Body of pancreas (tissue), 4 donors: ENCODE measurements at places on chromosomes 1 and 21. TPM values are rescaled to one million over a fixed set of nuclear protein-coding genes. Genes with fewer than 3 reads are reported as not detected.

- no peaks in the 10 kb centered on the region for H3K27me3 ChIP-seq
- H3K4me1 ChIP-seq: peaks cover 9% of the 10 kb centered on the region
- peaks cover 10% of the 10 kb centered on the region for H3K36me3 ChIP-seq
- DNase-seq: no peak
Observed at GRCh38 chr1:228397966-228398365, 8.7 kb downstream of the TRIM11 start.

DNA sequence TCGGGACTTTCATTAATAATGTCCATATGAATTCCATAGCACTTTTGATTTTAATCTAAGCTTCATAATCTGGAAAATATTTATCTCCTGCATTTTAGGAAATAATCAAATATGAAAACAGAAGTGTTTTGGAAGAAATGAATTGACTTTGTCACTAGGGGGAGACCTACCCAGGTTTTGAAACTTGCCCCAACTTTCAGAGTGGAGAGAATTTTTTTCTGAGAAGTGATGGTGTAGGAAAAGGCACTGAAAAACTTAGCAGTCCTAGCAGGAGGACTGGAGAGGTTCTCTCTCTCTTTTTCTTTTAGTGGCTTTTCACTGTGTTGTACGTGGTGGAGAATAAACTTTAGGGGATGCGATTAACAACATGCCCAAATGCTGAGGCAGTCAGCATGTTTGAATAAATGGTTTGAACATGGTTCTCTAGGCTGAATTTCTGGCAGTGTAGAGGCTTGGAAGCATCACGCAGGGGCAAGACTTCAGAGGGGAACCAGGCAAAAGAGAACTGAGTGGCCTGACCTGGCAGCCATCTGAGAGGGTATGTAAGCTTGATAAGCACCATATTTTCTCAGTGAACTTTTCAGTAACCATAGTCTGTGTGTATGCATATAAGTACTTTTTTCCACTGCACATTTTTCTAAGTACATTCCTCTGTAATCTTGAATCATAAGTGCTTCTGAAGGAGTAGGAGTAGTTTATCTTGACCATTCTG is 68.3 kb upstream of the NEK7 start:
- no peaks in the 10 kb centered on the region for H3K4me1 ChIP-seq
- H3K27me3 ChIP-seq: no peaks in the 10 kb centered on the region
- H3K4me3 ChIP-seq: no peak overlapping the region
- no peaks in the 10 kb centered on the region for H3K36me3 ChIP-seq
- no peak overlapping the region for H3K27ac ChIP-seq
- DNase-seq: no peak

DNA sequence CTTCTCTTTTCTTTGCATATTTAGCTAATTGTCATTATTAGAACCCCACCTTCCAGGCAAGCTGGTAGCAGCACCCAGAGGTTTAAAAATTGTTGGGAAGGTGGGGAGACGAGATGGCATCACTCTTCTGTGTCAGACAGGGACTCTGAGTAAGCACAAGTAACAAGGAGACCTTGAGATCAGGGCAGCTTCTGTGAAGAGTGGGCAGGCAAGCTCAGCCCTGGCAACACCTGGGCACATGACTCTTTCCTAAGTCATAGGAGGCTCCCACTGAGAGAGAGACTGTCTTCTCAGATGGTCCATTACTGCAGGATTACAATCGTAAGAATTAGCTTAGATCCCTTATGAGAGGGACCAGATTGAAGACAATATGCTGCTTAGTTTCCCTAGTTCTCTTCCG is 183.5 kb downstream of the BRINP2 start:
- no peaks in the 10 kb centered on the region for H3K27me3 ChIP-seq
- H3K4me3 ChIP-seq: no peak overlapping the region
- H3K36me3 ChIP-seq: no peaks in the 10 kb centered on the region
- H3K4me1 ChIP-seq: no peaks in the 10 kb centered on the region
- DNase-seq: no peak

DNA sequence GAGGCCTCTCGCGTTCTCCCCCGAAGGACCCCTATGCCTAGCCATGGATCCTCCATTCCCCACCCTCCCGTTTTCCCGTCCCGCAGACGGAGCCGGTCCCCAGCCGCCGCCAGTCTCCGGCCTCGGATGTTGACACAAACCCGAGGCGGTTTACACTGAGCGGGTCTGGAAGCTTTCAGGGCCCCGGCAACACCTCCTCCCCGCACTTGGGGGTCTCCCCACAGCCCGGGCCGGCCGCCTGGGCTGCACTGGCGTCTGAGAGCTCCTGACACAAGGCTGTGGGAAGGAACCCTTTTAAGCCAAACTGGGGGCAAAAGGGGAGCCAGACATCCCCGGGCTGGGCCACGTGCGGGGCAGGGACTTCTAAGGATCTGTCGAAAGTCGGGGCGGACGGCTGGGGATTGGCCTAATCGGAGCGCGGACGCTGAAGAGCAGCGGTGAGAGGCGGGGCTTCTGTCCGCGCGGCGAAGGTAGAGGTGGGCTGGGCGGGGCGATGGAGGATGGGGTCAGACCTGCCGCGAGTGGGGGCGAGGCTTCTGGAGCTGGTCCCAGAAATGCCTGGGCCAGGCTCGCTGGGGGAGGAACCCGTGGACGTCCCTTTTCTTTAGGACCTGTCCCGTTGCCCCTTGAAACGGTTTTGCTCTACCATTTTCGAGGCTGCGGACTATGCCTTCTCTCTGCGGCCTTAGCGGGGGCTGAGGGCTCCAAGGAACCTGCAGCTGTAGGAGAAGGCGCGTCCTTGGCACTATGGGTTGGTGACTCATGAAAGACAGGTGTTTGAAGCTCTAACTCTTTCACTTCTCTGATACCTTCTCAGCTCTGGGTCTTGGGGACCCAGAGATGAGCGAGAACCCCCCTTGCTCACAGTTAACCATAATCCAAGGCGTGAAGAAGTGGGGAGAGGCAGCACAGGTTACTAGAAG is 1.2 kb upstream of the HPCAL4 start:
- H3K4me1 ChIP-seq: peaks cover 29% of the 10 kb centered on the region
- no peaks in the 10 kb centered on the region for H3K36me3 ChIP-seq
- DNase-seq: peak; percentile 47
- H3K4me3 ChIP-seq: no peak overlapping the region
- no peaks in the 10 kb centered on the region for H3K27me3 ChIP-seq

DNA sequence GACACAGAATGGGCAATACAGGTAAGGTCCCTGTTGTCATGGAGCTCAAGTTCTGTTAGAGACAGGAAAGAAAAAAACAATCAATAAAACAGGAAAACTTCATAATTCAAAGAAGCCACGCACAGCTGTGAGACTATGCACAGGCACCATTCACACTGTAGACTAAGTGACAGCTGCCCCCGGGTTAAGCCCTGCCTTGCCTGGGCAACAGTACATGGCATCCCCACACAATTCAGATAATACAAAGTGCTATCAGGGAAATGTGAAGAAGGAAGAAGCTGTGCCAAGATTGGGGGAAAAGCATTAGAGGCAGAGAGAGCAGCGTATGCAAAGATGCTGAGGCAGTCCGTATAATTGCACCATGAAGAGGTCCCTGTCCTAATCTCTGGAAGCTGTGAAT is 9.0 kb upstream of the KCNE2 start:
- no peaks in the 10 kb centered on the region for H3K27me3 ChIP-seq
- no peaks in the 10 kb centered on the region for H3K4me1 ChIP-seq
- DNase-seq: no peak
- no peak overlapping the region for H3K27ac ChIP-seq
- H3K4me3 ChIP-seq: no peak overlapping the region

DNA sequence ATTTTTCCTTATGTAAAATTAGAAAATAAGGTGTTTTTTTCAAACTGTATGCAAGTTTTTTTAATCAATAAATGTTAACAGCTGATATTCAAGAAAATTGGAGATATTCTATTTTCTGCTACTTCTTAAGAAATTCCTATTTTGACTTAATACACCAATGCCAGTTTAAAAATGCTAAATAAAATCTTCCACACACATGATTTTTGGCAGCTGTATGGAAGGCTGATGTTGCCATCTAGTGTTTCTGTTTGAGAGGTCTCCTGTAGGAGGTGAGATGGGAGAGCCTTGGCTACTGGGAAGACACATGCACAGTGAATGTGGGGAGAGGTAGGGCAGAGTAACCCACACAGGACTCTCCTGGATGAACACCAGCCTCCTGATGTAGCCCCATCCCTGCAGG is 29.2 kb upstream of the OR2B11 start:
- no peaks in the 10 kb centered on the region for H3K4me1 ChIP-seq
- no peaks in the 10 kb centered on the region for H3K36me3 ChIP-seq
- no peaks in the 10 kb centered on the region for H3K27me3 ChIP-seq
- DNase-seq: no peak
- H3K27ac ChIP-seq: no peak overlapping the region

DNA sequence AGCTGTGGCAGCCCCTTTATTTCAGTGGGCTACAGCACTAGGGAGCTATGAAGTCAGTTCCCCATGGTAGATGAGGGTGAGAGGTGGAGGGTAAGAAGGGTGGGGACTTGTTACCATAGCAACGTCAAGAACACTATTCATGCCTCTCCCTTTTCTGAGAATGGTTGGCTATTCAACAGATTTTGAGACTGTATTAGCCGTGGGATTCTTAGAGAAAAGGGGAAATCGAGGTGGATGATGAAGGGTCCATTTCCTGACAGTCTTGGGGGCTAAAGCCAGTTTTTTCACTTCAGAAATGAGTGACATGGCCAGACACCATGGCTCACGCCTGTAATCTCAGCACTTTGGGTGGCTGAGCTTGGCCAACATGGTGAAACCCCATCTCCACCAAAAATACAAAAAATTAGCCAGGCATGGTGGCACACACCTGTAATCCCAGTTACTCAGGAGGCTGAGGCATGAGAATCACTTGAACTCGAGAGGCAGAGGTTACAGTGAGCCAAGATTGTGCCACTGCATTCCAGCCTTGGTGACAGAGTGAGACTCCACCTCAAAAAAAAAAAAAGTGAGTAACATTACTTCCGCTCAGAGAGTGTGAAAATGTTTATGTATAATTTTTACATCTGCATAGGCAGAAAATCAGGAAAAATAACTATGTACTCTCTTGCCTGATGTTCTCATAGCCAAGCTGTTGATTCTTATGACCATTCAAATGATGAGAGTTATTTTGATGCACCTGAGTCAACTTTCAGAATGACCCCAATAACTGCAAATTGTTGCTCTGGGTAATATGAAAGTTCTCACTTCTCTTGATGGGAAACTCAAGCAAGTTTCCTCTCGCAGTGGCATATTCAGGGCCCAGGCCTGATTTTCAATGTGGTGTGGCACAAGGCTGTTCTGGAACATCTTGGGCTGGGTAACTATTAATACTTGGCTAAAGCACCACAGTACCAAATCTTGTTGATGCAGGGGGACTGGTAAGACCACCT is 23.2 kb upstream of the RGSL1 start:
- H3K27me3 ChIP-seq: no peaks in the 10 kb centered on the region
- no peak overlapping the region for H3K4me3 ChIP-seq
- H3K27ac ChIP-seq: no peak overlapping the region
- no peaks in the 10 kb centered on the region for H3K4me1 ChIP-seq
- no peaks in the 10 kb centered on the region for H3K36me3 ChIP-seq
- no peak for DNase-seq

DNA sequence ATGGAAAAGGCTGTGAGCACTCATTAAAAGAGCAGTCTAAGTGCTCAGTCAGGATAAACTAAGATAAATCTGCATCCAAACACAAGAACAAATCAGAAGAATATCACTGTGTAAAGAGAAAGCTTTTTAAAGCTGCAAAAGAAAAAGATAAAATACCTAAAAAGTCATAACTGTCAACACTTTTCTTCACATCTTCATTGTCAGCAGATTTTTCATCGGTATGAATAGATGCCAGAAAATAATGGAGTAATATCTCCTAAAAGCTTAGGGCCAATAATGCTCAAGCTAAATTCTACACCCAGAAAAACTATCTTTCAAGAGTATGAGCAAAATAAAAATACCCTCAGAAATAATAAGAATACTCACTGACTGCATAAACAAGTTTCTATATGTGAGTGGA is 54.0 kb upstream of the PALMD start:
- no peaks in the 10 kb centered on the region for H3K27me3 ChIP-seq
- no peaks in the 10 kb centered on the region for H3K36me3 ChIP-seq
- no peak for DNase-seq
- no peak overlapping the region for H3K4me3 ChIP-seq

DNA sequence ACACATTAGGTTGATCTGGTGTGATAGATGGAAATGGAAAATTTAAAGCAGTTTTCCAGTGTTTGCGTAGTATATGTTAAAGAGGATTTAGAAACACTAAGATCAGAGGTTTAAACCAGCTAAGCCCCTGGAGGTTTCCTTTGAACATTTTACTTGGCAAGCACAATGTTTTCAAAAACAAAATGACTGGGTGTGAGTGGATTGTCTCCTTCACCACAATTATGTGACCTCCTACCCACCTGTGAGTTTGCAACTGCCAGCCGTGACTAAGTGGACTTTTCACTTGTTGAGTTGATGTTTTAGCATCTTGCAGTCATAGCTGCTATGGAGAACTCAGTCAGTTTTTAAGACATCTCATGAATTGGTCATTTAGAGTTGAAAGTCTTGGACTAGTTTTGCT is 4.7 kb downstream of the CCDC190 start:
- H3K4me3 ChIP-seq: no peak overlapping the region
- H3K27me3 ChIP-seq: no peaks in the 10 kb centered on the region
- no peak for DNase-seq
- H3K27ac ChIP-seq: no peak overlapping the region
- no peaks in the 10 kb centered on the region for H3K4me1 ChIP-seq
- H3K36me3 ChIP-seq: no peaks in the 10 kb centered on the region

DNA sequence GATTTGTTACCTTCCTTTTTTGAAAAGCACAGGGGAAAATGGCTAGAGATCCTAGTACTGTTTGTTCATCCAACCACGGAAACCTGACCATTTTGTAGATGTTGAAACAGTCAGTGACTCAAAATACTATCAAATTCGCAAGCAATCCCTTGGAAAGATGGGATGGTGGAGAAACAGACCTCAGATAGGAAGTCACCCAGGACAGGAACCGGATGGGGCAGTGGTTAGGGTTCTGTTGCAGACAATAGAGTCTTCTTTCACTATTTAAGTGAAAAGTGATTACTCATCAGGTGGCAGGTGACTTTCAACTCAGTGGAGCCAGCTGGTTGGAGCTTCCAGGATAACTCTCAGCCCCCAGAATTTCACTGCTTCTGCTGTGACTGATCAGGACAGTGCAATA is 17.0 kb downstream of the LHX4 start:
- no peaks in the 10 kb centered on the region for H3K27me3 ChIP-seq
- no peak overlapping the region for H3K27ac ChIP-seq
- H3K36me3 ChIP-seq: no peaks in the 10 kb centered on the region
- DNase-seq: no peak
- H3K4me1 ChIP-seq: no peaks in the 10 kb centered on the region

- H3K27me3 ChIP-seq: no peaks in the 10 kb centered on the region
- no peaks in the 10 kb centered on the region for H3K36me3 ChIP-seq
- no peak overlapping the region for H3K4me3 ChIP-seq
- no peak for DNase-seq
Observed at GRCh38 chr1:225544263-225544662, 108.7 kb downstream of the ENAH start.

Gene AZIN2
- 1.6 TPM for total RNA-seq

Gene OR2G6
- total RNA-seq: not detected

Gene GBP1
- 6.7 TPM for total RNA-seq

Gene CNR2
- not detected for total RNA-seq

Gene C4BPB
- total RNA-seq: not detected

Gene NT5C1A
- total RNA-seq: 2.3 TPM

Gene PLA2G2F
- not detected for total RNA-seq
